ENCODE measurements at places on chromosomes 12 and 14.

DNA sequence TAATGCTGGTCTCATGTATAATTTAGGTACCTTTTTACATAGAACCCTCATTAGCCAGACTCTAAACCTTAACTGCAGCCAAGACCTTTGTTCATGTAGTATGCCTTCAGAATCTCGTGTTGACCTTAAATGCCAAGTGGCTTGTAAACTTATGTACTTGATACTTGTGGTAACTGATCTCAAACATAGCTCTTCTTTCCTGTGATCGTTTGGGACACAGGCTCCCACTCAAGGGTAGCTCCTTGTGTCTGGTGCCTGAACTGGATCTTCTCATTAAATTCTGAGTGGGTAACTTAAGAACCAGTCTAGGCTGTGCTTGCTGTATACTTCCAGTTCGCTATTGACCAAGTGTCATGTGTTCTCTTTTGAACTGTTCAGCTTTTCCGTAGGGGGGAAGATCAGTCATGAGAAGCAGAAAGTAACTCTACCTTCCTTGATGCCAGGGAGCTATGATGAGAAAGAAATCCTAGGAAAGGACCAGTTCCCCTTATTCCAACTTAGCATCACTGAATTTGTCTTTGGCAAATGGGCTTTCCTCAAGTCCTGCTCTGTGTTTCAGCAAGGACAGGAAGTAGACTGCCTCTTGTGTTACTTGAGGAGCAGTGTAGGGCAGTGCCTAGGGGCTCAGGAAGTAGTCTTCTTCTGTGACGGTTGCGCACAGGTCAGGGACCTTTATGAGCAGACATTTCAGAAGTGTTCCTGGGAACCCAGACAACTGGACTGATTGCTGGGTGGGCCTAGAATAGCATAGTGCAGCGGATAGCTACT is 2.5 kb downstream of the LGALS3 start:
- no peak for DNase-seq

- no peak for DNase-seq
Measured at GRCh38 chr14:76212242-76212641, 60.5 kb downstream of the GPATCH2L start.

- DNase-seq = no peak
Measured at GRCh38 chr14:38994731-38995130, 108.3 kb downstream of the SEC23A start.

DNA sequence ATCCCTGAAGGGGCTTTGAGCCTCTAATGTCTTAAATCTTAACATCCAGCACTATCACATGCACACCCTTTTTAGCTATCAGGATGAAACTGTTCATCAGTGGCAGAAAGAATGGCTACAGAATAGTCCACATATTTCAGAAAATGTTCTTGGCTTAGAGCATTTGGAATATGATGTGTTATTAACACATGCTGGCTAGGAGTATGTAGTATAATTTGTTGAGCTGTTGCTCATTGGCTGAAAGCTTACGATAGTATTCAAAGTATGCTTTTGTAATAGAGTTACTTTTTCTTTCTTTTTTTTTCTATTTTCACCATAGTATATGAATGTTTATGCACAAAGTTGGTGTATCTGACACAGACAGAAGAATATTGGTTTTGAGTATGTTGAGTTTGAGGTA is 55.1 kb downstream of the MNAT1 start:
- DNase-seq = no peak

GRCh38 chr14:75851574-75851866 is 130.3 kb downstream of the TGFB3 start:
- DNase-seq = no peak

GRCh38 chr12:84585776-84586395 is 326.7 kb downstream of the SLC6A15 start:
- no peak for DNase-seq

All from activated T-cell treated with anti-CD3 and anti-CD28 coated beads for 48 hours (primary cell).